ENCODE measurements at places on chromosomes 2 and 18.

DNA sequence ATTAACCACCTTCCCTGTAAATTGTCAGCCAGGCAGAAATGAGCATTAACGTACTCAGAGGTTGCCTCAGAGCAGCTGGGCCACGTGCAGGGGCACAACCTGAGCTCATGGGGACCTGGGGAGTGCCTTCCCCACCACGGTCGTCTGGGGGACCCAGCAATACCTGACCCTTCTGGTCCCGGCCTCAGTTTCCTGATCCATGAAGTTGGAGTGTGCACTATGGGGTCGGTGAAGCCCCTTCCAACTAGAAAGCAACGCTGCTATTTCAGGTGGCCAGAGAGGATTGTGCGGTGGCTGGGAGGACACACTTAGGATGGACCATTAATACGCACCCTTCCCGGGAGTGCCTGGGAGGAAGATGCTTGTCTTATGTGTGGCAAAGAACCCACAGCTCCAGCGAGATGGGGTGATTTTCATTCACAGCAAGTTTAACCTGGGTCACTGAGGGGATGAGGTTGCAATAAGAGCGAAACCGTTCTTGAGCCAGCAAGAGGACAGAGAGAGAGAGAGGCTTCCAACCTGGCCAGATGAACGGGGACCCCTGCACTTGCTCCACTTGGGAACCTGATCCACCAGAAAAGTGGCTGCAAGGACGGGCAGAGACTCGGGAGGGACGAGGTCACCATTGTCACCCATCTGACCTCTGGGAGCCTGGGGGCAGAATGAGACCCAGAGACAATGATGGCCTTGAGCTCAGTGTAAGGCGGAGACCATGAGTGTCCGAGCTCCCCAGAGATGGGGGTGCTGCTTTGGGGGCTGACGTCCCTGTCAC is 36.2 kb downstream of the NGEF start:
- no peak for DNase-seq

GRCh38 chr2:58788402-58788801 is 547.3 kb upstream of the FANCL start:
- DNase-seq: no peak

DNA sequence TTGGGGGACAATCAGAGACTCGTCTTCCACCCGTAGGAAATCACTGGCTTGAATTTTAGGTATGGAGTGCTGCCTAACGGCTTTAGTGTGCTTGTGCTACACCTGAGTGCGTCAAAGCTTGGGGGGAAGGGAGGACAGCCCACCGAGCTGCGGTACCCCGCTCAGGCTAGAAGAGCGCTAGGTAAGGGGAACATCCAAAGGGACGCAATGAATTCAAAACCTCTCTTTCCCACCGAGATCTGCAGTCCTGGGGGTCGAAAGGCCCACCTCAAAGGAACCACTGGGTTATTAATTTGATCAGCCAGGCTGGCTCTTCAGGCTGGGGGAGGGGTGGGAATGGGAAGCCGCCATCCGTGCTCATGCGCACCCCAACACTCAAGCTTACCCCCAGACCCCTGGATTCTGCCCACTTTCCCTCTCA is 2.7 kb downstream of the EPHA4 start:
- no peak for DNase-seq

- no peak for DNase-seq
Measured at GRCh38 chr2:30334762-30335363, 103.5 kb downstream of the LBH start.
